ENCODE measurements at places on chromosomes 4 and X.
A peak's percentile ranks its signal among the peaks of the same experiment; 100 is the strongest.

GRCh38 chr4:145609481-145610427 lies 9.4 kb upstream of the MMAA start:
- peak; percentile 70 for DNase-seq

- DNase-seq: no peak
These were observed 62.6 kb downstream of the GRXCR1 start for GRCh38 chr4:42954963-42955669.

DNA sequence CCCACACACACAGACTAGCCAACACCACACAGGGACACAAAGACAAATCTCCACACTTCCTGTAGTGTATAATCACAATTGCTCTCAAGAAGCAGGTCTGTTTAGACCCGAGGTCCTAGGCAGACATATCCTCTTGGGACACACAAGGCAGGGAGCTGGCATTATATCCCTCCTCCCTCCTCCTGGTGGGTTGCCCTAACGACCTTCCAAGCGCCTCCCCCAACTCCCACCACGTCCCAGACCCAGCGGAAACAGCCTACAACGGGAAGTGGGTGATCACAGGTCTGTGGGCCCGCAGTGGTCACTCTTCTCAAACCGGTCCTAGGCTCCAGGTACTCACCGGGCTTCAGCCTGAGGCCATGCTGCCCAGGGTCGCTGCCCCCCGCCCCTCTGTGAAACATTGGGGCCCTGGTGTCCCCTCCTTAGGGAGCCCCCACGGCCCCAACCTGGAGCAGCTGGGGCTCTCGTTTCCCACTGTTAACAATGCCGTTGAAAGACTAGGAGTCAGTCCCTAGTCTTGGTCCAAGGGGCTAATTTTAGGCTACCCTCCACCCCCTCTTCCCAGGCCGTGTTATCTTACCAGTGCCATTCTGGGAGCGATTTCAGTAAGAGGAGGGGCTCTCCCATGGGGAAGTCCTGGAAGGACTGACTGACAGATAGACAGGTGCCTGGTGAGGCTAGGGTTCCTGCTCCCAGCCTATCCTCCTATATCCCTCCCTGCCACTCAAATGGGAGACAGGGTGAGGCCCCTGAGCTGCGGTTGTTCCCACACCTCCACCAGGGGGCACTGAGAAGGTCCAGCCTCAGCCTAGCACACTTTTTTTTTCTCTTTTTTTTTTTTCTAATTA lies at the start of gene ASB12:
ASB12 (minus strand) TSS at position 485 of the 848 bp plus-strand sequence. CDS start 4,957 bp downstream, outside the sequence.
- no peak for DNase-seq

GRCh38 chr4:171221181-171221580 lies 592.0 kb upstream of the GALNTL6 start:
- DNase-seq: no peak

- DNase-seq: no peak
These were observed 108.3 kb upstream of the RPS6KA3 start for GRCh38 chrX:20374900-20375438.

GRCh38 chrX:130261296-130261893 lies 7.3 kb downstream of the ZNF280C start:
- no peak for DNase-seq

GRCh38 chrX:129642641-129643040 lies 12.1 kb downstream of the APLN start:
- no peak for DNase-seq

DNA sequence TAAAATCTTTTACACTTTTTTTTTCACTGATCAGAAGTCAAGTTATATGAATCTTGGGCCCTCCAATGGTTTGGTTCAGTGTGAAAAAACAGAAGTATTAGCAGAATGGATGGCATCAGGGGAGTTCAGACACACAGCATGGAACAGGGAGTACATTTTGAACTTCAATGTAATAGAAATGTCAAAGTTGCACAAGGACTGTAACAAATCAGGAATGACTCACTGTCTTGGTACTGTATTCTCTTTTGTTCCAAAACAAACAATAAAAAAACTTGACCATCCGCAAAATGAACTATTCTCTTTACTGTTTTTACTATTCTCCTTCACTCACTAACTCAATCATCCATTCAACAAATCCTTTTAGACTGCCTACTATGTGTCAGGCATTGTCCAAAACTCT lies 401.0 kb downstream of the FSTL5 start:
- no peak for DNase-seq

- no peak for DNase-seq
These were observed 113.5 kb upstream of the GATB start for GRCh38 chr4:151874328-151874727.

- no peak for DNase-seq
These were observed 74.2 kb downstream of the STAG2 start for GRCh38 chrX:124035657-124036056.

DNA sequence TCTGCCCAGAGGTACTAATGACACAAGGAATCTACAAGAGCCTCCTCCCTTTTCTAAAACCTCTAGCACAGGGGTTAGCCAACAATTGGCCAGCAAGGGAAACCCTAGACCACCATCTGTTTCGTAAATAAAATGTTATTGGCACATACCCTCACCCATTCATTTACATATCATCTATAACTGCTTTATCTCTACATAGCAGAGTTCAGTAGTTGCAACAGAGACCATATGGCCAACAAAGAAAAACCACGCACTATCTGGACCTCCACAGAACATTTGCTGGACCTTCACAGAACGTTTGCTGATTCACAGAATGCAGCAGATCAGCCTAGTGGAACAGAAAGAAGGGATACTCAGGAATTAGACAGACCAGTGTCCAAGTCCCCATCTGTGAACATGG lies 9.4 kb downstream of the SLC2A9 start:
- DNase-seq: no peak

GRCh38 chr4:144740316-144740715 lies 94.4 kb downstream of the HHIP start:
- DNase-seq: no peak

DNA sequence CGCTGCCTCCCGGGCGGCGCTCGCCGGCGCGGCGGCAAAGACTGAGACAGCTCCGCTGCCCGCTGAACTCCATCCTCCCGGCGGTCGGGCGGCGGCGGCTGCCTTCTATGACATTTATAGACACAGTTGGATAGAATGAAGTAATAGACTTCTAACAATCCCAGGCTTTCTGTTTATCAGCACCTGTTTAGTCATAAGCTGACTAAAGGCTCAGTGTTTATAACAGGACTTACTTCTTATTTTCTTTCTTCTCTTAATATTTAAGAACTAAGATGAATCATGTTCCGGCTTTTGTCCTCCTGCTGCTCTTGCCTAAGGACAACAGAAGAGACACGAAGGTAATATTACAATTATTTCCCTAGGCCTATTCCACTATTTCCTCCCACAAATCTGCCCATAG lies 3.9 kb downstream of the ARL13A start:
- no peak for DNase-seq

DNA sequence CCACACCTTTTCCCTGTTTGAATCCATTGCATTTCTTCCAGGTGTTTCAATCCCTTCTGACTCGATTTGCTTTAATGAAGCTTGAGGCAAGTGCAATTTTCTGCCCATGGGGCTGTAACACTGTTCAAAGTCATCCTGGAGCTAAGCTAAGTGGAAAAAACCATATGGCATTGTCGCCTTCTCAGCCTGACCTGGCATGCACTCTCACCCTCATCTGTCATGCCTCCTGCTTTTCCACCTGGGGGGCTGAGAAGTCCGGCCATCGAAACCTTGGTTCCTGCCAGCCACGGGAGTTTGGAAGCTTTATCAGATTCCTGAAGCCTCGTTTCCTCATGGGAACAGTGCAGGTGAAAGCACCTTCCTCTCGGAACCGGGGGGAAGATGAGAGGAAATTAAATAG lies 38.2 kb downstream of the WFS1 start:
- no peak for DNase-seq

DNA sequence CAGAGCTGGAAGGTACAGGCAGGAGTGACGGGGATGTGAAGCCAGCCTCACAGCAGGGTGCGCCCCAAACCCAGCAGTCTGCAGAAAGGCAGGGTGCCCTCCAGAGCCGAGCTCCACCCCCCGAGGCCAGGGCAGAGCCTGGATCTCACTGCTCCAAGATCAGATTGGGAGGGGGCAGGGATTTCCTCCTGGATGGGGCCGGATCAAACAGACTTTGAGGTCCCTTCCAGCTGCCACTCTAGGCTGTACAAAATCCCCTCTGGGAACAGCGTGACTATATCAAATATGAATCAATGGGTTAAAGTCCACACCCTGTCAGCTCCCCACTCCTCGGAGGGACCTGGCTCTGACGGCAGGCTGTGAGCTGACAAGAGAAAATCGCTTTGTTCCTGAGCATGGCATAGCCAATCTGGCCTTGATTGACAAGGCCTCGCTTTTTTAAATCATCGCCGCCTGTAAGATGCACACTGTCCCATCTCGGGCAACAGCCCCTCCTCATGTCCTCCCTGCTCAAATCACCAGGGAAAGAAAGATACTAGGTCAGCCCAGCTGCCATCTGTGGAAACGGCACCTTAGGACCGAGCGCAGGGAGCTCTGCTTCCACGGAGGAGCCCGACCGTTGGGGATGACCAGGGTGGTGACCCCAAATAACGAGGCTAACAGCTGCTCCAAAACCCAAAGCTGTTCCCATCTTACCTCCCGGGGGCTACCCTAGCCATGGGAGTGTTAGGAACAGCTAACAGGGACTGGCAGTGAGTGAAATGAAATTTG lies 39.9 kb downstream of the PSAPL1 start:
- peak; percentile 37 for DNase-seq

- no peak for DNase-seq
These were observed 72.0 kb upstream of the MAGEB16 start for GRCh38 chrX:35726176-35726575.

GRCh38 chrX:110145854-110146253 lies 142.9 kb downstream of the TMEM164 start:
- DNase-seq: peak; percentile 44
